ENCODE measurements at places on chromosomes 5 and 9. TPM values are rescaled to one million over a fixed set of nuclear protein-coding genes. Genes with fewer than 3 reads are reported as not detected.

SLC1A1 gene
- 1.8 TPM for total RNA-seq

RXRA gene
- total RNA-seq = 66.4 TPM

DNA sequence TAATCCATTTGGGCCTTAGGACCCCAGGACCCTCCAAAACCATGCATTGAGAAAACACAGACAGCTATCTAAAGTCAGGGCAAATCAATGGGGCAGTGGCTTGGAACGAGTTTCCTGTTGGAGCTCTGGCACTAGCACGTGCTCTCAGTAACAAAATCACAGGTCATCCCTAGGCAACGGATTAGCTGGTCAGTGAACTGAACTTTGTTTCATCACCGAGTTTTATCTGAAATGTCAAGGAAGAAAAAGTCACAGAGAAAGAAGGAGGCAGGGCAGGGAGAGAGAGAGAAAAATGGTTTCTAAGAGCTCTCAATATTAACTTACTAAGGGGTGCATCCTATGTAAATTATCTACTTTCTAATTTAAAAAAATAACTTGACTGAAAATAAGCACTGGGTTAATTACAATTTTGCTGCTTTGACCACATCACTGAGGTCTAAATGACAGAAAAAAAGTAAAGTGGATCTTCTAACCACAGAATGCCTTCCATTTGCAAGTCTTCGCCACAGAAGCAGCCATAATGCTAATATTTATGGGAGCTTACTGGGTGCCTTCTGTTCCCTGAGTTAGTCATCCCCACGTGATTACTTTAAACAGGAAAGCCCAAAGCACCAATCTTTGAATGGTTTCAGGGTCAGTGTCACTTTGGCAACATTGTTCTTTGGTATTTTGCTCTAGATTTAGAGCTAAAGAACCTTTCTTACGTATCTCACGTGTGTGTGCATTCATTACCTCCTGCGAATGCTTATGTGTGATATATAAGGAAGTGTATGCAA is 503.9 kb downstream of the RASEF start:
- DNase-seq = no peak

DNA sequence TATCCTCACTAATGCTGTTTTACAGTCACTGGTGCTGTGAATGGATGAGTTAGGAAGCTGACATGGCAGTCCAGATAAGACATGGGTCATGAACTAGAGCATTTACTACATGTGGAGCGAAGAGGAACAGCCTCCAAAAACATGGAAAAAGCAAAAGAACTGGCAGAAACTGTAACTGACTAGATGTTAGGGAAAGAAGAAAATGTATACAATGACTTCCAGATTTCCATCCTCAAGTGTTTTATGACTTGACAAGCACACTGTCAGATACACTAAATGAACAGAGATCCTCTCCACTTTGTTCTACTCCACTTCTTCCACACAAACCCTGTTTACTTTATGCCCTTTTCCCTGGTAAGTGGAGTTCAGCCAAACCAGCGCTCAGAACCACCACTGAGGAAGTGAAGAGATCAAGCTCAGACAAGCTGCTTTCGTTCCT is 11.5 kb downstream of the HMGCS1 start:
- no peak for DNase-seq

- no peak for DNase-seq
These were observed 356.5 kb downstream of the CDH9 start for GRCh38 chr5:26681861-26682260.

CXCL14 gene
- 22.2 TPM for total RNA-seq

DNA sequence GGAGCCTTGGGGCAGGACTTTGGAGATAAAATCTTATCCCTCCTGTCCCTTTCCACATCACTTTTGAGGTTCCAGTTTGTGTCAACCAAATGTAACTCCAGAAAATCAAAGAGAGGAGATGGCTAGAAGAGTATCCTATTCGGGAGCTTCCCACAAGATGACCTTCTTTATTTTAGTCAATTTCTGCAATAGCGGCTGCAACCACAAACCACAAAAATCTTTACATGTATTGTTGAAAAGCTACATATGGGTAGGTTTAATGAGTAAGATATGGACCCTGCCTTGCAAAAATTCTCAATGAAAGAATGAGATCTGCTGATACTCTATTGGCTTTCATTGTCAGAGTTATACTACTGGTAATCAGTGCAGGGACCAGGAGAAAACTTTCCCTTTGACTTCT is 92.2 kb upstream of the MAMDC2 start:
- no peak for DNase-seq

BRD9 gene
- total RNA-seq = 28.9 TPM

DNA sequence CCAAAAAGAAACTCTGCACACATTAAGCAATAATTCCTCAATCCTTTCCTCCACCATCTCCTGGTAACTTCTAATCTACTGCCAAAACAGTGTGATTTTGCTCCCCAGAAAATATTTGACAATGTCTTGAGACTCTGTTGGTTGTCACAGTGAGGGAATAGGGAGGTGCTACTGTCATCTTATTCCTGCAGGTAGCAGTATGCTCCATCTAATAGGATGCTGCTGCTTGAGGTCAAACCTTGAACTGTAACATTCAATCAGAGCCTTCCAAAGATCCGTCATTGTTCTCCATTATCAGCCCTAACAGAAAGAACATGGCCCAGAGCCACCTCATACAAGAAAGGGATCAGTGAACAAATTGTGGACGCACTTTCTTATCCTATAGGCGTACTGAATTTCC is 514.7 kb upstream of the GRIN3A start:
- no peak for DNase-seq

- DNase-seq = no peak
These were observed 724 bp downstream of the NDUFS6 start for GRCh38 chr5:1801967-1802295.

- DNase-seq = no peak
These were observed 186.6 kb upstream of the PANK3 start for GRCh38 chr5:168765551-168766425.

DNA sequence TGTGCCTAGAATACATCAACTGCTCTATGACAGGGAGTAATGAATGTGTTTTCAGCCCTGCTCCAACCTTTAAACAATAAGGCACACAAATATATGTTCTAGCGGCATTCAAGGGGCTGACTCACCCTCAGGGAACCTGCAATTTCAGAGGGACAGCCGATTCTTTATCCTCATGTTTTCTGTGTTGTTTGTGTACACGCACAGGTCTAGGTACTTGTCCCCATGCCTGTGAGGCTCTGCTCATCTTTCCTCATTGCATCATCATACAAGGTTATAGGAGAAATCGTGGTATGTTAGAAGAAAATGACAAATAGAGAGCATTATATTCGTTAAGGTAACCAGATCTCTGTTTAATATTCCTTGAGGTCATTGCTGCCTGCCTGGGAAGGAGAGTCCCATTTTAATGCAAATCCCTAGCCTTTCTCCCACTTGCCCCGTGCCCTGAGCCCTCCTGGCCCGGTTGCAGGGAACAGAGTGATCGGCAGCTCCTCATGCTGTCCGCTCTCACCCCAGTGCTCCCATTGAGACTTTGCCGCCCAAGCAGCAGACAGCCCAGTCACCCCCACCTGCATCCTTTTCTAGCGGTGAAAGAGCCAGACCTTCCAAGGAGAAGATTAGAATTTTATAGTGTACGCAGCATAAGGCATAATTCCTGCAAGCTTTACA is 14.6 kb downstream of the MAP1B start:
- no peak for DNase-seq

GRCh38 chr9:36136894-36137391 is 410 bp downstream of the GLIPR2 start:
- DNase-seq = no peak

DNA sequence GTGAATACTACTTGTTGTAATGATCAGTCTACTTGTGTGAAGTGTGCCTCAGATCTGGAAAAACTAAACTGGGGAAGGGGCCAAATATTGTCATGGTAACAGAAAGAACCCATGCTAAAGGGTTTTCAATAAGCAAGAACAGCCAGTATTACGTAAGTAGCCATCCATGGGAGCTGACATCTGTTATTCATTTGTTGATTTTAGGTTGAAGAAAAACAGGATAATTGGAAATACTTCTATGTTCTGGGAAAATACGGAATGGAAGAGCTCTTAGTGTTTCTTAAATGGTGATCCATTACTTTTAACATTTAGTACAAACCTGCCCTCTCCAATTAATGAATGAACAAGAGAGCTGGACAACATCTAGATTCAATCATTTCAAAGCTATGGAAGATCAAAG is 485.8 kb downstream of the NTRK2 start:
- DNase-seq = no peak

SHOC1 gene
- total RNA-seq = not detected

DNA sequence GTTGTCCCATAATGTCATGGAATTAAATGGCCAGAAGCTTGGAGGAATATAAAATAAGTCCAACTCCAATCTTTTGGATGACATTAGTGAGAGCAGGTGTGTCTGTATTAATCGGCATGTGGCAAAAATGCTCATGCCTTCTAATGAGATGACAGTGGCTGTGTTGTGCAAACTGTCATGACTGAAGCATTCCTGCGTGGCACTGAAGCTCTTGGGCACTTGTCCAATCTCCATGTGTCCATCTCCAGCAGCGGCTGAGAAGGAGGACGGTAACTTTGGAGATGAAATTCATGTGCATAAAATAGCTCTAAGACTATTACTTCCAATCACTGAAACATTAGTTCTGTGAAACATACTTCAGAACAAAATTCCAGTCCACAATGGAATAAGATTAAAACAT is 697.5 kb upstream of the GRAMD2B start:
- no peak for DNase-seq

TIGD6 gene
- 3.3 TPM for total RNA-seq

GRCh38 chr9:22054076-22054475 is 45.0 kb upstream of the CDKN2B start:
- DNase-seq = no peak

- peak; percentile 67 for DNase-seq
These were observed 4.0 kb upstream of the TMEM250 start for GRCh38 chr9:136122425-136123383.

DNA sequence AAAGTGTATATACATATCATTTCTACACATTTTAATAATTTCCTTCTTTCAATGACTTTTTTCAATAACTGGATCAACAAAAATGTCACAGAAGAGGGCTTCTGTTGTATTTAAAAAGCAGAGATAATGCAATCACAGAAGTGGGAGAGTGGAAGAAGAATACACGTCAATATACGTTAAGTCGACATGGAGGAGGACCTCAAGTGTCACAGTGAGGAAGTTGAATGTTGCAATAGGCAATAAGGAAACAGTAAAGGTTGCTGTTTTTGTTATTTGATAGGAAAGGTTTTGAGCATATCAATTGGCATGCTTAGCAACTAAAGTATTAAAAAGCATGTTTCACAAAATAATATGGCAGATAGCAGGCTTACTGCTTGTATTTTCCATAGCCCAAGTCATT is 184.0 kb upstream of the NR4A3 start:
- no peak for DNase-seq

GRCh38 chr5:180786531-180787398 is 15.8 kb downstream of the MGAT1 start:
- no peak for DNase-seq

PANK3 gene
- 22.5 TPM for total RNA-seq
